AG08396 (cell line): ENCODE measurements at places on chromosomes 6 and 20.
A peak's percentile ranks its signal among the peaks of the same experiment; 100 is the strongest.

DNA sequence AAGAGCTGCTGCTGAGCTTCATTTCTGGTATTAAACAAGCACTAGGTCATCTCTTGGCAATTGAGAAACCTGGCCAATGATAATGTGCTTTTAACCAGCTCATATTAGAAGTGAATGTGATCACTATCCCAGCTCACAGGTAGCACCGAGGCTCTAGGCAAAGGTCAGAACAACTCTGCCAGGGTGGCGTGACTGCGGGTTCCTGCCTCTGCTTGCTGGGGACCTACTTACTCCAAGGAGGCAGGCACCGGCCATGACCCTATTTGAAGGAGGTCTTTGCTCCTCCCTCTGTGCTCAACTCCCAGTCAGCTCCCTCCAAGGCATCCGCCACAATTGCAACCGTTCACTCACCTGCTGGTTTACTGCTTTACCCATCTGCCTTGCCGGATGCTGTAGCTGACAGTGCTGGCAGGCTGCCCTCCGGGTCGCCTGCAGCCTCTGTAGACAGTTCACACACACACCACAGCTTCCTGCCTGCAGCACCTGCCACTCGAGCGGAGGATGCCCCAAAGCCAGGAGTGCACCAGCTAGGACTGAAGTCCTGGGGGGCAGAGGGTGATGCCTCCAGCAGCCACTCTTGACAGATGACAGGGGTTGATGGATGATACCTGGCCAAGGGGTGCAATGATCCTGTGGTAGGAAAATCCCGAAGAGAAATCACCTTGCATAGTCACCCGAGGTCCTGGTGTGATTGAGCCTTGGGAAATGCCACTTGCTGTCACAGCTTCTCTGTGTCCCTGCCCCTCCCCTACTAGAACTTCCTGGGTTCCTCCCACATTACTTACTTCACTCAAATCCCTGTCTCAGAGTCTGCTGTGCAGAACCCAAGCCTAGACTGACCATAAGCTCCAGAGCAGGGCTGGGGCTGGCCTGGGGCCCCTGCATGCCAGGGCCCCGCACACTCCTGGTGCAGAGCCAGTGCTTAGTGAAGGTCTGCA lies 8.8 kb upstream of the VSX1 start:
- no peak for DNase-seq

GRCh38 chr6:1535295-1535694 lies 74.4 kb upstream of the FOXC1 start:
- DNase-seq, result peak; percentile 52

DNA sequence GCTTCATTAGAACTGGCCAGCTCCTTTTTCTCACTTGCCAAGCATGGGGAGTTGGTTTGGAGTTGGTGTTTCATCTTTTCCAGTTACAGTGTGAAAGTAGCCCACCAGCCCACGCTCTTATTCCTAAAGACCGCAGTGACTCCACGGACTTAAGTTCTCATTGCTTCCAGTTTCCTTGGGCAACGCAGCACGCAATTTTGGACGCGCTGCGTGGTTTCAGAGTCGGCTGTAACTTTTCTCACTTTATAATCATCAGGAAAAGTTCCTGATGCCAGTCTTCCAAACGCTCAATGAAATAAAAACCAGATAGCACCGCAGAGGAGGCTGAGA lies 381 bp upstream of the PEX7 start:
- peak; percentile 37 for DNase-seq

- DNase-seq, result no peak
These were observed 62.7 kb upstream of the SYNDIG1 start for GRCh38 chr20:24406750-24407149.

GRCh38 chr6:21771626-21772320 lies 178.2 kb downstream of the SOX4 start:
- DNase-seq, result no peak

GRCh38 chr20:62648318-62648995 lies 6.2 kb downstream of the SLCO4A1 start:
- DNase-seq, result no peak

DNA sequence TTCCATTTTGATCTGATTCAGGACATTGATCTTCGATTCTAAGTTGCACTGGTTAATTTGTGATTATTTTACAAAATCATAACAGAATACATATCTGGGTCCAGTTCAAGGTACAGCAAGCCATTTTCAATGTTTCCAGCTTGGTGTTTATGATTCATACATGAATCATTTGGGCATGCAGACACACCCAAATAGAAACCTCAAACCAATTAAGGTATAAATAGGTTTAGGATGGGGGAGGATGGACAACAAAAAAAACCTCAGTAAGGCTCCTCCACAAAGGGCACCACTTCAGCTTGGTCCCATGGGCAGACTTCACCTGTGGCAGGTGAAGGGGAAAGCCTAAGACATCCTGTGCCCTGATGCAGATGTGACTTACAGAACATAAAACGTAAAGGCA lies 192.7 kb downstream of the KHDC1L start:
- DNase-seq, result peak; percentile 5

DNA sequence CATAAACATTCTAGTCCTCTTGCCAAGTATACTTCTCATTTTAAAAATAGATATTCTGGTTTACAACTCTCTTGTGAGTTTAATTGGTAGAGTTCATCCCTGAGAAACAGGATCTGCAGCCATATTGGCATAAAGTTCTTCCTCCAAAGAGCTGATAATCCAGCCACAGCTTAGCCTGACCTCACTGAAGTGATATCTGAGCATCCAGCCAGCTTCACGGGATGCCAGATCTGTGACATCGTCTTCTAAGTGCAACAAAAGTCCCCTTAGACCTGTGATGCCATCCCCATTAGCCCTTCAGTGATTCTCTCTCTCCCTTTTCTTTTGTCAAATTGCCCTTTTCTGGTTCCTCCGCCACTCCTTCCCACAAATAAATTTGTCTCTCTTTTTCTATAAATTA lies 180.6 kb upstream of the STXBP5 start:
- DNase-seq, result no peak

DNA sequence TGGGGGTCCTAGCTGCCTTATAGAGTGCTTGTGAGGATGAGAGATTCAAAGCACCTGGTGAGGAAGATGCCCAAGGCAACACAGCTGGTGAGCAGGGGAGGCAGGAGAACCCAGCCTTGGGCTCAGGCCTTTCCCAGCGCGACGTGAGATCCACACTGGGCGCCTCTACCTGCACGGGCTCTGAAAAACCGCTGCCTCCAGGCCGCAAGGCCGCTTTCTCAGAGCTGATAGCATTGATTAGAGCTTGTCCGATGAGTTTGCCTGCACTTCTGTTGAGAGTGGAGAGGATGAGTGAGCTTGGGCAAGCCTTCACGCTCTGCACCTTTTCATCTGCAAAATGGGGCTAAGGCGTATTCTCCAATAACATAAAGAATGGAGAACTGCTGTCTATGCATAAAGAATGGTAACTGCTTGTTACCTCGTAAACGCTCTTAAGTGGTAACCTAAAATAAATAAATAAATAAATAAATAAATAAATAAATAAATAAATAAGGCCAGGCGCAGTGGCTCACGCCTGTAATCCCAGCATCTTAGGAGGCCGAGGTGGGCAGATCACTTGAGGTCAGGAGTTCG lies 916 bp downstream of the PABPC1L start:
- peak; percentile 19 for DNase-seq

- no peak for DNase-seq
These were observed 97.4 kb downstream of the TMEM170B start for GRCh38 chr6:11634948-11635347.

DNA sequence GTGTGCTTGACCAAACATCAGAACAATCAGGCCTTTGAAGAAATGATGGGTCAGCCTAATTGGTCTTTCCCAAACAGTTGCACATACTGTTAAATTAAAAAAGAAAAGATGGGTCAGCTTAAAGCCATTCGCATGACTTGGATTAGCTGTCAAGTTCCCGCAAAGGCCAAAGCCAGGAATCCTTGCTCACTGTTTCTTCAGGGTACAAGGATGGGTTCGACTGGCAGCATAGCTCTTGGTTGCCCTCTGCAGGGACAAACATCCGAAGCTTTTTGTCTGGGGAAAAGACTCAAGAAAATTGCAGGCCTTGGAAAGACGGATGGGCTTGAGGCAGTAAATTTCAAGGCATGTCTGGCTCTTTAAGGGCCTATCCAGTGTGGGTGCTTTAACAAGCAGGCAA lies 168.0 kb downstream of the HDGFL1 start:
- peak; percentile 15 for DNase-seq

- DNase-seq, result no peak
These were observed 2.2 kb upstream of the VEGFA start for GRCh38 chr6:43767553-43768505.

GRCh38 chr20:48339986-48340882 lies 487.6 kb downstream of the PREX1 start:
- DNase-seq, result no peak

- no peak for DNase-seq
These were observed 7.0 kb upstream of the UBE2J1 start for GRCh38 chr6:89359561-89359960.

- no peak for DNase-seq
These were observed 30.1 kb downstream of the ELMO2 start for GRCh38 chr20:46376196-46376785.

DNA sequence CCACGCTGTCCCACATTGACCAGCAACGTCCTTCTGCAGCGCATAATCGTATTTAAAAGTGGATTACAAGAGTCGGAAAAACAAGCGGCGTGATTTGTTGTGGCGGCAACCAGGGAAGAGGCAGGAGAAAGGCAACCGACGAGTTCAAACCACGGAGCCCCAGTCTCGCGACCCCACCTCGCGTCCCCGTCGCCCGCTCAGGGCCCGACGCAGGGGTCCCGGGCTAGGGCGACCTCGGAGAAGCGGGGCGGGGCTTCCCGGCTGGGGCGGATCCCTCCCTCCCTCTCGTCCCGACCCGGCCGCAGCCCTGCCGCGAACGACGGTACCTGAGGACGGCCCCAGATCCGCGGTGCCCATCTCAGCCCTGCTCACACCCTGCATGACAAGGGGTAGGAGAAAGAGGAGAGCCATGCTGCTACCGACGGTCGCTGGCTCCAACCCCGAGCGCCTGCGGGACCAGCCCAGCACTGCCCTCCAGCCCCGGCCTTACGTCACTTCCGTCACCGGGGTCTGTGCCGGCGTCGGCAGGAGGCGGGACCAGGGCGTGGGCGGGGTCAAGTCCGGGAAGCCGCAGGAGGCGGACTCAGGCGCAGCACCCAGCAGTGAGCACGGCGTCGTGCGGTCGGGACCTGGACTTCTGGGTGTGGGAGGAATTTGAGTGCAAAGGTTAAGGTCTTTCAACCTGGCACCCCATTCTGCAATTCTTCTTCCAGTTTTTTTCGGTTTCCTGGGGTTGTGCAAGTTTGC lies at the start of gene IFNGR1:
Gene IFNGR1 (minus strand): TSS at position 469 of the 747 bp plus-strand sequence. CDS start 58 bp downstream, at position 411.
- DNase-seq, result peak; percentile 95

DNA sequence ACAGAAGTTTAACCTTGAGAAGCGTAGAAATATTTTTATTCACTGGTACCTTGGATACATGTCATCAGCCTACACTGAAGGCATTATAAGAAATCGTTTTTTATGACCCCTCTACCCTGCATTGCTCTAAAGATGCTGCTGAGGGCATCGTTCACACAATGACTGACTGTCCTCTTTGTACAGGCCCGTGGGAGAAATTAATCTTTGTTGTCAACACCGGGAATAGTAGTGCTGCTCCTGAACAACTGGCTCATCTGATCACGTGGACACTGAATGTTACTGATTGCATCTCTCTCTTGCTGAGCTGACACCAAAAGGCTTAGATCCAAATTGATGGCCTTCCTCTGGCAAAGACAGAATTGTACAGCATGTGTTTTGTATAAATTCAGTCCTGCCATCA lies 157.1 kb upstream of the SMLR1 start:
- DNase-seq, result no peak

- no peak for DNase-seq
These were observed 35.0 kb downstream of the RNF144B start for GRCh38 chr6:18422136-18422535.

GRCh38 chr6:107767637-107768036 lies 56.5 kb downstream of the SCML4 start:
- no peak for DNase-seq

- DNase-seq, result peak; percentile 47
These were observed 42.2 kb downstream of the C6orf132 start for GRCh38 chr6:42100029-42100901.

- DNase-seq, result no peak
These were observed 1.3 kb downstream of the CDYL start for GRCh38 chr6:4777394-4777935.

GRCh38 chr6:157030755-157031154 lies 253.6 kb downstream of the ARID1B start:
- DNase-seq, result no peak

GRCh38 chr20:13322621-13323020 lies 101.5 kb downstream of the ISM1 start:
- DNase-seq, result no peak

DNA sequence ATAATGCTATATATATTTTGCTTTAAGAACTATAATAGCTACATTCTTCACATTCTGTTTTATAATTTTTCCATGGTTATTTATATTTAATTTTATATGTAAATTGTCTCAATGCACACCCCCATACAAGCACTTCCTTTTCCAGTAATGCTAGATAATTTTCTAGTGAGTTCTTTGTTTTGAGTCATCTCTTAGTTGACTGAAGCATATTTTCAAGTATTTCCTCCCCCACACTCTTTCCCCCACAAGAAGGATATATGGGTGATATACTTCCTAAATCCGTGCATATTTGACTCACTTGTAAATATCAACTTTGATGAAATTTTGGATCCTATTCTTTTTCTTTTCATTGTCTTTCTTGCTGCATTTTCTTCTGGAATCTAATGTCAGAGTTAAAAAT lies 82.1 kb upstream of the SRSF6 start:
- no peak for DNase-seq

- DNase-seq, result no peak
These were observed 90.5 kb downstream of the GPX5 start for GRCh38 chr6:28615955-28616747.

DNA sequence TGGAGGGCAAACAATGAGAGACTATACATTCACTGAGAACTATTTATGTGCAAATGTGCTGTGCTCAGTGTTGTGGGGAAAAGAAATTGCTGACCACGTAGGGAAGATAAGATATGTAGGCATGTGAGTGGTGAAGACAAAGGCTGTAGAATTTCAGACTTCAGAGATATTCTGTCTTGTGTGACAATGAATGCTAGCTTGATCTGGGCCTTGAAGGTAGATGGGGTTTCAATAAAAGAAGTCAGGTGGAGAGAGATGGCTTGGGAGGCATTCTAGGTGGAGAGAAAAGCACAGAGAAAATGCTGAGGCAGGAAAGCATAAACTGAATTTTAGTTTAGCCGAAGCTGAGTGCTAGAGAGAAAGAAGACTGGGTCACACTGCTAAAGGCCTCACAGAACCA lies 56.8 kb upstream of the EEF1A1 start:
- no peak for DNase-seq

GRCh38 chr6:137705160-137706082 lies 161.6 kb upstream of the TNFAIP3 start:
- DNase-seq, result peak; percentile 59

- DNase-seq, result no peak
These were observed 103.2 kb upstream of the GRIK2 start for GRCh38 chr6:101290346-101290745.

DNA sequence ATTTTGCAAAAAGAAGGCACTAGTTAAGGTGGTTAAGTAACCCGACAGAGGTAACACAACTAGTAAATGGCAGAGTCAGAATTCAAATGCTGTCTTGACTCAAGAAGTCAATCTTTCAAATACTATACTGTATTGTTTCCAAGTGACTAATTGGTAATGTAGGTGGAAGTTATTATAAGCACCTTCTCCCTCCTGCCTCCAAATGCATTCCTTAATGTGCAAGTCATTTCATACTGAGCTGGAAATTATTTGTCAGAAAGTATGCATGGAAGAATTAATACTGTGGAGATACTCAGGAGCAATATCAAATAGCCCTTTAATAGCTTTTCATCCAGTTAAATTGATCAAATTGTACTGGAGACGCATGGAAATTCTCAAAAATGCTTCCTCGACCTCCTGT lies 579.1 kb downstream of the DOK5 start:
- DNase-seq, result no peak
